ENCODE measurements at places on chromosomes 4 and X. TPM values are rescaled to one million over a fixed set of nuclear protein-coding genes. Genes with fewer than 3 reads are reported as not detected.

Gene CWH43
- not detected for total RNA-seq

Gene AGA
- total RNA-seq = 10.3 TPM

DNA sequence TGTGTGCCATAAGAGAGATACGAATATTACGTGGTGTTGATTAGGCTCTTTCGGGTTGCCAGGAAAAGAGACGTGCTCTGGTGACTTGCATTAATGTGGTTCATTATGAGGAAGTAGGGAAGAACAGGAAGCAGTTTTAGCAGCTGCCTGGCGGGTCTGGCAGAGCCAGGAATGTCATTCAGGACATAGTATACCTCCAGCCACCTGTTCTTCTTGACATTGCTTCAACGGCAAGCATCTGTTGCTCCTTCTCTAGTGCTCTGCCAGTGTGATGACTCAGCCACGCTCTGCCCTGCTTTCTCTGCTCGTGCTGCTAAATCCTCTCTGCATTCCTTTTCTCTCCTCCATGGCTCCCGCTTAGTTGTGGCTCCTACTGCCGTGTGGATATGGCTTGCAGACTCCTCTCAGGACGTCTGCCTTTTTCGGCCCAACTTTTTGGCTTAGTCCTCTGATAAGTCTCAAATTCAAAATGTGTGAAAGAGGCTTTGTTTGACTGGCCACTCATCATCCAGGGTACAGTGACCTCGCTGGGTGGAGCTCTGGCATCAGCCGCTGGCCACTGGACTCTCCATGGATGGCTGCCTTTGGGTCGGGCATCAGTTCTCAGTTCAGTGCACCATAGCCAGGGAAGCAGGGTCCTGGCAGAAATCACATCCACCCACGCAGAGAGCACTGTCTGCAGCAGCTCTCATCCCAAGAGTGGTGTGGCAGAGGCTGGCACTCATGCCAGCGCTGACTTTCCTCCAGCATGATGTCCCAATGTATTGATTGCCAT is 89.3 kb upstream of the KLF3 start:
- DNase-seq = no peak

Gene HERC5
- total RNA-seq = 3.2 TPM

GRCh38 chr4:148054275-148054674 is 322.4 kb downstream of the ARHGAP10 start:
- DNase-seq = no peak

DNA sequence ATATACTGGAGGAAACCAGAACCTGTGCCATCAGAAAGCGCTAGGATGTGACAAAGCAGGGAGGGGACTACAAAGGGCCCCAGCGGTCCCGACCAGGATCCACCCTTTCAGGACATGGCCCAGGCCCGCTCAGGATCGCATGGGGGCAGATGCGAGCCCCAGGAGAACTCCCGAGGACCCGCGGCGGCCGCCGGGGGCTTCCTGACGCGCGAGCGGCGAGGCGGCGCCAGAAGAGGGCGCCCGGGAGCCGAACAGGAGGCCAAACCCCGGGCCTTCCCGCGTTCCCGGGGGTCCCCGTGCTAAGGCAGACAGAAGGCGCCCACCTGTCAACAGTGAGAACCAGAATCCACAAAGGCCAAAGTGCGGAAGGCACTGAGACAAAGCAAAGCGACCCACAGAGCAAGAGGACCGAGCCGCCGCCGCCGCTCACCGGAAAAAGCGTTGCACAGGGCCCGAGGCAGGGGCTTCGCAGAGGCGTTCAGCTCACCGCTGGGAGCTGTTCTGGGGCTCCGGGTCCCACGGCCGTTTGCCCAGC is 7.3 kb upstream of the OPN1LW start:
- DNase-seq = peak; percentile 91

Measured in right cardiac atrium (tissue), 5 donors.